ENCODE measurements at places on chromosomes 4 and X.

GRCh38 chrX:8726031-8726652, 5.8 kb downstream of the ANOS1 start:
- DNase-seq = no peak

DNA sequence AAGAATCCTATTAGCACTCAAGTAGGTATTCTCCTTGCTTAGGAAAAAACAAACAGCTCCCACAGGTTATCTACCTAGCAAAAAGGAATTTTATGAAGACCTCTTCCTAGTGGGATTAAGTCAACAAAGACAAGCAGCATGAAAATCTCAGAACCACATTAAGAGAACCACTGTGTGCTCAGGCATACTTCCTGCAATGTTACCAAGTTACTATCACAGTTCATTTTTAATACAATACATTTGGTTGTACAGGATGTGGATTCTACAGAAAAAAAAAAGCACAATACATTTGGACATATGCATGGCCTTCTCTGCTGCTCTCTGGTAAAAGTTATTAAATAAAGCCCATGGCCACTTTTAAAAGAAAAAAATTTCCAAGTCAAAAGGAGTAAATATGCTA, 193.7 kb downstream of the PPP3CA start:
- DNase-seq = no peak

DNA sequence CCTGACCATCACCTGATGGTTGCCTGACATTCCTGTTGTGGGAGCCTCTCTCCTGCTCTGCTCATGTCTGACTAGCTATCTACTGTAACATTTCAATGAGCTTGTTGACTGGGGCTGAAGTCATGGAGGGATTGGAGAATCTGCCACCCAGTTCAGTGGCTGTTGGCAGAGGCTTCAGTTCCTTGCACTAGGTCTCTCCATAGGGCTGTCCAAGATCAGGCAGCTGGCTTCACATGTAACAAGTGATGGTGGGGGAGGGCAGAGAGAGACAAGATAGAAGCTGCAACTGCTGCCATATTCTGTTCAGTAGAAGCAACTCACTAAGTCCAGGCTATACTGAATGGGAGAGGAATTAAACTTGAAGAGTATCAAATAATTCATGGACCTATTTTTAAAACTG, 14.1 kb upstream of the CCNI start:
- no peak for DNase-seq

DNA sequence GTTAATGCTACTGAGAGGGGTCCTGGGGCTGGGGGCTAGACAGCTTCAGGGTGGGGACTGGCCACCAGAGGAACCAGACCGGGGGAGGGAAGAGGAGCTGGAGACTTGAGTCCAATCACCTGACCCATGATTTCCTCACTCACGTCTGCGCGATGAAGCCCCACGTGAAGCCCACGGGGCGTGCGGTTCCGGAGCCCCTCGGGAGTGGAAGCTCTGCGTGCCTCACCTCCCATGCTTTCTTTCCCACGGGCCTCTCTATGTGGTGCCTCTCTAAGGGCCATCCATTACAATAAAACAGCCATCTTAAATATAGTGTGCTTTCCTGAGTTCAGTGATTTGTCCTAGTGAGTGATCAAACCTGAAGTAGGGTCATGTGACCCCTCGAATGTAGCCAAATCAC, 119.9 kb downstream of the ENPP6 start:
- no peak for DNase-seq

DNA sequence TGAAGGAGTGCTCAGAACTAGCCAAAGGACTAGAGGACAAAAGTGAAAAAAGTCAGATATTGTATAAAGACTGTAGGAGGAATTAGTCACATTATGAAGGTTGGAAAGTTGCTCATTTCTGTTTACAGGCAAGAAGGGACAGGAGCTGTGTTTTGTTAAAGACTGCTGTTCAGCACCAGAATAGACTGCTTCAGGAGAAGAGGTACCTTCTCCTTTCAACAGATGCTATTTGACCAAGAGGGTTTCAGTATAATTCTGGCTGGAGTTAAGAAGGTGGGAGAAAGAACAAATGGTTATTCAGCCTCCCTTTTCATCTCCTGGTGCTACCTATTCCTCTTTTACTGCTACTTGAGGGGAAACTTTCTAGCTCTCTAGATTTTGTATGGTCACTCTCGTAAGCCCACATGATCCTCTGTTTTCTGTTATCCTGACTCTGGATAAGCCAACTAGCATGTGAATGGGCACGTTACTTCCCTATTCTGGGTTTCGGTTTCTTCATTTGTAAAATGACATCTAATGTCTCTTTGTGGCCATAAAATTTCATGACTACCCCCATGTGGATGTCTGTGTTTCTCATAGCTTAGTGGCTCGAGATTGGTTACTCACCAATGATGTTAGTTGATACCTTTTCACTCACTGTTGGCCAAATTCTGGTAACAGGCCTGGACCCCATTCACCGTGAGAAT, 68.9 kb downstream of the SH2D1A start:
- no peak for DNase-seq

DNA sequence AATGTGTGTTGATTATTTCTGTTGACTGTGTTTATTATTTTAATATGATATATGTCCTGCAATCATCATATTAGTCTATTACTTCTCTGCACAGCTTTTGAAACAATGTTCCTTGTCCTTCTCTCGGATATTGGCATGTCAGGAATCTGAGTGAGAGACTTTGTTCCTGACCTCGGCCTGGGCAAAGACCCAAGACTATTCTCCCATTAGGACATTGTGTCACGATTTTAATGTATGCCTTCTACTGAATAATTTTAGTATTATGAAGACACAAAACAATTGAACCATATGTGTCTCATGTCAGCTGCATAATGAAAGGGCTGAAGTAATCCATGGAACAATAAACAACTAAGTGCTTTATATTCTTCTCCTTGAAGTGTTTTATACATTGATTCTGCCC, 580.8 kb upstream of the TENM3 start:
- no peak for DNase-seq

GRCh38 chr4:86014599-86014998, 345.3 kb downstream of the MAPK10 start:
- DNase-seq = no peak

- DNase-seq = no peak
These were observed 542.0 kb downstream of the GBA3 start for GRCh38 chr4:23234716-23235115.

DNA sequence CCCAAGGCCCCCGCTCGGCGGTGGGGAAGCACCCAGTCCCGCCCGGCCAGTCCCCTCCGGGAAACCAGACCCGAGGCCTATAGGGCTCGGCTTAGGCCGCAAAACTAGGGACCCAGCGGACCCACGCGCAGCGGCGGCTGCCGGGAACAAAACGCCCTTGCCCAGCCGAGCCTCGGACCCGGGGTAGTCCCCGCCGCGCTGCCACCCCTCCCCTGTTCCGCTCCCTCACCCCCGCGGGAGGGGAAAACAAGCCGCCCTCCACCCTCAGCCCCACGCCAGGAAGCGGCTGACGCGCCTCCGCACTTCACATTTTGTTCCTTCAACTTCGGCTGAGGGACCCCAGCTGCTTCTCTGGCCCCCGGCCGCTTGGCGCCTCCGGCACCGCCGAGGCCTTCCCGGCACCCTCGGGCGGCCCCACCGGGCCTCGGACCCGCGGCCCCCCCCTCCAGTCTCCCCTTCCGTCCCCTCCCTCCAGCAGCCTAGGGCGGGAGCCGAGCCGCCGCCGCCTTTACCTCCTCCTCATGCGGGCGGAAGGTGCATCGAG, 694 bp downstream of the PDS5A start:
- peak; percentile 37 for DNase-seq

GRCh38 chr4:37393889-37394288, 149.3 kb downstream of the NWD2 start:
- no peak for DNase-seq

DNA sequence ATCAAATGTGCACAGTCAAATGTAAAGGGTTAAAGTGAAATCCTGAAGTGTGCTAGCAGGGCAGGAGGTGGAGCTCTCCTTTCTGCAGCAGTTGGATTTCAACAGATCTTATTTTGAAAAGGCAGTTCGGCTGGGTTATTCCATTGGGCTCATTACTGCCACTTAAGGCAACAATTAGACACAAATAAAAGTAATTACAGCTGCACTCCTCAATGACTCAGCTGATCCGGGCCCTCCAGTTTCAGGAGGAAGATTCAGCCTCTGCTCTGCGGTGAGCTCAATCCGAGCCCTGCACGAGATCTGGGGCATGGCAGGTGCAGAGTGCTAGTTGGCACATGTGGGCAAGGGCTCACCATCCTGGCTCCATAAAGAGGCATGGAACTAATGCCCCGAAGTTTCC, 85.4 kb downstream of the PHKA2 start:
- no peak for DNase-seq

DNA sequence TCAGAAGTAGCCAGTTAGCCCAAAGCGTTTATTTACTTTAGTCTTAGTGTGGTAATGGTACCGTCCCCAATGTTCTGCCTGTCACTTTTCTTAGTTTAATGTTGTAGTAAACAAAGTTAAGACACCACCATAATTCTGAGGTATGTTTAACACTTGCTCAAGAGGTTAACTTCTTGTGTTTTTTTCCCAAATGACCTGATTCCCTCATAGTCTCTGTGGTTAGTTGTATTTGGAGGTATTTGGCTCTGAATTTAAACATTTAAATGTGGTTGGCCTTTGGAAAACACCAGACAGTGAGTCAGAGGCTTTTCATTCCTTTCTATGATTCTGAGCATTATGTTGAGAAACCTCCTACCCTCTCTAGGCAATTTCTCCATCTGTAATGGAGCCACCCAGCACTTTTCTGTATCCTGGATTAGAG, 47.9 kb downstream of the CXCL1 start:
- no peak for DNase-seq

- no peak for DNase-seq
These were observed 14.8 kb downstream of the FAM9B start for GRCh38 chrX:9019151-9019550.

DNA sequence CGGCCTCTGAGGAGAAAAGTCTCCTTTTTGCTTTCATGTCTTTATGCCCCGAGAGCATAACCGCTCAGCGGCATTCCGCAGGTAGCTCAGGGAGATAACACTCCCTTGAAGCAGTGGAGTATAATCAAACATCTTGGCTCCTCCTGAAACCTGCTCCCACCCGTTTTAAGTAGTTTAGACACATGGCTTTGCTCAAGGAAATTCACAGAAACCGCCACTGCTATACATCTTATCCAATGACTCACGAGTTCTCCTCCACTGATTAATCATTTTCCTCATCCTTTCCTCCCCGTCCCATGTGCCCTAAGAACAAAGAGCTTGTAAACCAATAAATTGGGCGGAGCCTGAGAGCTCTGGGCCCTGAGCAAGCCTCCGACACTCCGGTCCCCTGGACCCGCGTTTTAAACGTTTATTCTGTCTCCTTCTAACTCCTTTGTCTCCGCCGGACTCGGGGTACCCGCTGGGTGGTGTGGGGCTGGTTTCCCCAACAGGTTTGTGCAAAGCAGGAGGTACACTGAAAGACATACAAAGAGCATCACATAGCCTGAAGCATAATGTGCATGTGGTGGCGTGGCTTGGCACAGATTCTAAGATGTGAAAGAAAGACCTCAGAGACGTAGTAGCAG, 401.2 kb downstream of the TLL1 start:
- no peak for DNase-seq

- no peak for DNase-seq
These were observed 1.1 kb downstream of the NUDT9 start for GRCh38 chr4:87423317-87424098.

Measured in effector CD4-positive, alpha-beta T cell (primary cell).